ENCODE measurements at places on chromosomes 3 and 15.

DNA sequence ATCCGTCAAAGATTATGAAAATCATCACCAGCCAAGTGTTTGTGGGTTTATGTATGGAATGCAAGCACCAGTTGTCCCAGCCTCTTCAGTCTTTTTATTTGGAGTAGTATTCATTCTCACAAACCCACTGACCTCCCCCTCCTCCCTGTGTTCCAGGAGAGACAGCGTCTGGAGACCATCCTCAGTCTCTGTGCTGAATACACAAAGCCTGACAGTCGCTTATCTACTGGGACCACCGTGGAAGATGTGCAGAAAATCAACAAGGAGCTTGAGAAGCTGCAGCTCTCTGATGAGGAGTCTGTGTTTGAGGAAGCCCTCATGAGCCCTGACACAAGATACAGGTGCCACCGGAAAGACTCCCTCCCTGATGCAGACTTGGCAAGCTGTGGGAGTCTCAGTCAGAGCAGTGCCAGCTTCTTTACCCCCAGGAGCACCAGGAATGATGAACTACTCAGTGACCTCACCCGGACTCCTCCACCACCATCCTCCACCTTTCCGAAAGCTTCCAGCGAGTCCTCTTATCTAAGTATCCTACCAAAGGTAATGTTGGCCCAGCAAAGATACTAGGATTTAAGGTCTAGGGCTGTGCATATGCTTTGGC, 54.2 kb downstream of the PHLDB2 start:
- DNase-seq, result no peak

DNA sequence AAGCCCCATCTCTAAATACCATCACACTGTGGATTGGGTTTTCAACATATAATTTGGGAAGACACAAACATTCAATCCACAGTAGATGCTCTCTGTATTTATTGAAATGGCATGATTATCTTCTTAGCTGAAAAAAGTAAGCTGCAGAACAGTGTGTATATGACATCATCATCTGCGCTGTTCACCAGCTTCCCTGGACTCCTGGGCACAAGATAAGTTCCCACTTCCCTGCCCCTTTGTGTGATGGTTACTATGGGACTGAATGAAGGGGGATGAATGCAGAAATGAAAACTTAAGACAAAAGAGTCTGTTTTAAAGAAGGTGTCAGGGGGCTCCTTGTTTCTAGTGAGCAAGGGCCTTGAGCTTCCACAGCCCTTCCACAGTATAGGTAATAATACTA, 20.0 kb upstream of the GPD1L start:
- no peak for DNase-seq

DNA sequence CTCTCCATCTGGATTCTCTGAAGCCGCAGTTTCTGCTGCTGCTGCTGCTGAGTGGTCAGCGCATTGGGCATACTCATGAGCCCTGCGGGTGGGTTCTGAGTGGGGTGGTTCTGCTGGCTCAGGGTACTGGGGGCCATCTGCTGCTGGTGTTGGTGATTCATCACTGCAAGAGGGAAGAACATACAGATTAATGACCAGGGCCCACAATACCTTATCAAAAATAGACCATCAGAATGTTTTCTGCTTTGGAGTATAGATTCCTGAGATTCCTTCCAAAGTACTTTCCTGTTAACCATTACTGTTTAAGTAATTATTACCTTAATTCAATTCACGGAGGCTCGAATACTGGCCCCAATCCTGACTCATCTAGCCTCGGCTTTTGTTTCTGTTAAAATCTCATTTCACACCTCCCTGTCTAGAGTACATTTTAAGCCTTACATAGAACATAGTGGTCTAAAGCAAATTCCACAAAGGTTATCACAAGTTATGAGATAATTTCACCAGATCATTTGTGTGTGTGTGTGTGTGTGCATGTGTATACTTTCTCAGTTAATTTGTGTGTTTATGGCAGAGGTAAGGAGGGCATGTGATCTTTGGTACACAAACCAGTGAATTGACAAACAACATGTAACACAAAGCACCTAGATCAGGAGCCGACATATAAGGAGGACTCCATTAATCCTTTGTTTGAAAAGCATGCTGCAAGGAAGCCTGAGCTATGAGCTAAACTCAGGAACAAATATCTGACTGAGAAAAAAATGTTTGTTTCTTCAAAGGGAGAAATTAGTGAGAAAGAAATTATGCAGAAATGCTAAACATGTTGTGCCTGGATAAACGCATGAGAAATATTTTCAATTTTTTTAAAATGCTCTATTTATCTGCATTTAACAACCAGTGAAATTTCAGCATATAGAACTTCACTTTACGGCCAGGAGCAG, 68.1 kb downstream of the TM4SF4 start:
- no peak for DNase-seq

GRCh38 chr3:182116386-182116785, 404.7 kb downstream of the SOX2 start:
- no peak for DNase-seq

- no peak for DNase-seq
Measured at GRCh38 chr3:95210878-95211277, 1148.0 kb downstream of the NSUN3 start.

DNA sequence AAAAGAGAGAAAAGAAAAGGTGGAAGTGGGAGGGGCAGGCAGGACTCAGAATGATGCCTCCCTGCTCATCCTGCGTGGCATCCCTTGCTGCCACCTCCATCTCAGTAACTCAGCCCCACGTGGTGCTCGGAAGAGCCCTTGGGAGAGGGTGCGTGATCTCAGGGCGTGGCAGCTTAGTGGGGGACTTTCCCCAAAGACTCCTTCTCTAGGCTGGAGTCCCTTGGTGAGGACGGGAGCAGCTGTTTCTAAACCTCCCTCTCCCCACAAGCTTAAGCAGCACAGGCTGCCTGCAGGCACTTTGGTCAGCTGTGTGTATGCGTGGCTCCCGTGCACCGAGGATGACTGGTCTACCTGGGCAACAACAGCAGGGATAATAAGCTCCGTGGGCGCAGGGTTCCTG, 7.4 kb upstream of the ANPEP start:
- no peak for DNase-seq

DNA sequence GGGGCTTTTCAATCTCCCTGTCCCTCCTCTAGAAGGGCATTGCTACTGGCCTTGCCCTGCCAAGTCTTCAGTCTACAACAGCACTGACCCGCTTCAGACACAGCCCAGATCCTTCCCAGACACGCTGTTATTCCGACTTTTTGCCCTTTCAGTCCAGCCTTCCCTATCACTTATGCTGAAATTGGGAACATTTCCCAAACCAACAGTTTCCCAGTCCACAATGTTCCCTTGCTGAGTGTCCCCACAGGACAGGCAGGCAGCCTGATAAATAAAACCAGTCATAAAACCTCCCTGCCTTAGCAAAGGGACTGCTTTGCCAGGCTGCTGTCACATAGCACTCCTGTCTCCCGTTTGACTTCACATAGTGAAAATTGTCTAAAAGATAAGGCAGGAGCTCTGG, 43.5 kb downstream of the GOLGA6L2 start:
- DNase-seq, result no peak

- DNase-seq, result no peak
Measured at GRCh38 chr3:61625429-61625828, 64.1 kb downstream of the PTPRG start.

GRCh38 chr3:182802413-182803390, 9.4 kb downstream of the ATP11B start:
- DNase-seq, result no peak

- DNase-seq, result no peak
Measured at GRCh38 chr15:46091860-46092450, 457.1 kb downstream of the SQOR start.

GRCh38 chr3:192382861-192383260, 344.5 kb downstream of the FGF12 start:
- no peak for DNase-seq

DNA sequence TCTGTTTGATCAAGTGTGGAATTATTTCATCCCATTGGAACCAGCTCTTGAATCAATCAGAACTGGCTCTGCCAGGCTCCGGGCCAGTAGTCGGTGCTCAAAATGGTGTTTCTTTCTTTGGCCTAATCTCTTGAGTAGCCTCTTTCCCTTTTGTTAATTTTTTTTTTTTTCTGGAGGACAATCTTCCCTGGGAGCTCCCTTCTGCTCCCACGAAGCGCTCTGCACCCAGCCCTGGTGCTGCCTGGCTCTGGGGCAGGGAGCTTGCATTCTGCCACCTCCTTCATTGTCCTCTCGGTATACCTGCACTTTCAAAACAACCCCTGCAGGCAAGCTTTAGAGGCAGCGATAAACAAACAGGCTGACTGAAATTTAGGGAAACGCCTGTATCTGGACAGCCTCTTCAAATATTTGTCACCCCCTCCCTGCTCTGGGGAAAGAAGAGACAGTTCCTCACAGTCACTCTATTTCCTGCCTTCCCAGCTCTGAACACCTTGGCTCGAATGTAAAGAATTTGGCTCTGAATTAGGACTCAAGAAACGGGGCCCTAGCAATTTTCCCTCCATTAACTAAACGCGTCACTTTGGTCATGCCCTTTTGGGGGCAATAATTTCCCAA, 1.1 kb upstream of the THSD4 start:
- no peak for DNase-seq

GRCh38 chr3:57951066-57951882, 56.9 kb upstream of the FLNB start:
- no peak for DNase-seq

GRCh38 chr15:76199106-76200082, 111.9 kb downstream of the ETFA start:
- no peak for DNase-seq

- no peak for DNase-seq
Measured at GRCh38 chr3:182000447-182000846, 288.7 kb downstream of the SOX2 start.

DNA sequence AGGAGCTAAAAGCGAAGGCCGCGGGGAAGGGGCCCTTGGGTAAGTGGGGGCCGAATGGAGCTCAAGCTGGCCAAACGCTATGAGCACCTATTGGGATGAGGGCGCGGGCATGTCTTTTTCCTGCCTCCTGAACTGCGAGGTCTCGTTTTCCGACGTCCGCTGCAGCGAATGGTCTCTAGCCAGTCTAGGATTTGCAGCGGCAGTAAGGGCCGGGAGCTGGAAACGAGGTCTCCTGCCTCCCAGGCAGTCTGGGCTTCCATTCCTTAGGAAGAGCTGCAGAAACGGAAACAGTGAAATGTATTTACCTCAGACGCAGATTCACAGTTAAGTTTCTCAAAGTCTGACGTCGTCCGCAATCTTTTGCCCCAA, 517 bp downstream of the TMA7 start:
- no peak for DNase-seq

DNA sequence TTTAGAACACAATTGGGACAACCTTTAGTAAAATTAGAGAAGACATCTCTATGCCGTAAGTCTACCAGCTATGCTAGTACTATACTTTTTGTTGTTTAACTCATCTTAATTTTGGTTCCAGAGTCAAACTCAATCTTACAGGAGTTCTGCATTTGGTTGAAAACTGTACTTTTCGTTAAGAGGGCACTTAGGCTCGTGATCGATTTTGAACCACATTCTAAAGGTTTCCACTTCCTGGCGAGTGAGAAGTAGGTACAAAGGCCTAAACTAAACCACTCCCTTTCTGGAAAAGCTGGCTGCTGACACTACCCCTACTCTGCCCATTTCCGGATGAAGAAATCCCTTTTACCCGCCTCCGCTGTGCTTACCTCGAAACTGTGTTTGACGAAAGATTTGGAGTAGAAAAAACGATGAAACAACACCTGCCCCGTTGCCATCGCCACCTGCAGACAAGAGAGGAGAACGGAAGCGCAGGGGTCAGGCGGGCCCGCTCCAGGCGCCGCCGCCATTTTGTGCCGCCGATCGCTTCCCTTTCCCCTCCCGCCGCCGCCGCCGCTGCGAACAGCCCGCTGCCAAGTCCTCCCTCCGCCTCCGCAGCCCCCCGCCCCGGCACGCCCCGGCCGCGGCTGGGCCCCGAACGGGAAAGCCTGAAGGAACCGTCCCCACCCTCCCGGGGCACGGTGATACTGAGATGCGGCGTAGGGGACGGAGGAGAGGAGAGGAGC, 748 bp downstream of the CCNL1 start:
- no peak for DNase-seq

DNA sequence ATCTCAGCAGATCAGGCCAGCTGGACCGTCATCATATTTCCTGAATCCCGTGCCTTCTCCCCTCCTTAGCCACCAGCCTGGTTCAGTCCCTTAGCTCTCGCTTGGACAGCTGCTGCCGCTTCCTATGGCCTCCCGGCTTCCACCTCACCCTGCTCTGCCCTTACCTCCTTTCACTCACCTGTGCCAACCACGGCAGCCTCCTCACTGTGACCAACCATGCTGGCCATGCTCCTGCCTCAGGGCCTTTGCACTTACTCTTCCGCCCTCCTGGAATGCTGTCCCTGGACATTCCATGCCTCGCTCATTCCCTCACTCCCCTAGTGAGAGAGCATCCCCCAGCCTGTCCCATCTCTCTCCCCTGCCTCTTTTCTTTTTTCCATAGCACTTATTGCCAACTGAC, 19.2 kb downstream of the GRIP2 start:
- no peak for DNase-seq

DNA sequence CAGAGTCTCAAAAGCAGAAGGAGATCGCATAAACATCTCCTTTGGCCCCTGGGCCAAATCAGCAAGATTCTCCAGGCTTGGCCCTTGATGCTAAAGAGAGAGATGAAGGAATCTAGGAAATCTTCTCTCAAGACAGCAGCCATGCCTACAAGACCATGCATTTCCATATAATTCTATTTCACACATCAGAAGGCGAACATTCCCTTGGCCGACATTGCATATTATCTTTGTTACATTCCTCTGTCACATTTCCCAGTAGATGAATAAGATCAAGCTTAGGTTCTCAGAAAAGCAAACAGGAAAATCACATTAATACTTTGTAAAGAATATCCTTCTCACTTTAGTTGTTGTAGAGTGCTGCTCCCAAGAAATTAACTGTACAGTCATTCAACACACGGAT, 21.3 kb downstream of the GASK1A start:
- DNase-seq, result no peak

DNA sequence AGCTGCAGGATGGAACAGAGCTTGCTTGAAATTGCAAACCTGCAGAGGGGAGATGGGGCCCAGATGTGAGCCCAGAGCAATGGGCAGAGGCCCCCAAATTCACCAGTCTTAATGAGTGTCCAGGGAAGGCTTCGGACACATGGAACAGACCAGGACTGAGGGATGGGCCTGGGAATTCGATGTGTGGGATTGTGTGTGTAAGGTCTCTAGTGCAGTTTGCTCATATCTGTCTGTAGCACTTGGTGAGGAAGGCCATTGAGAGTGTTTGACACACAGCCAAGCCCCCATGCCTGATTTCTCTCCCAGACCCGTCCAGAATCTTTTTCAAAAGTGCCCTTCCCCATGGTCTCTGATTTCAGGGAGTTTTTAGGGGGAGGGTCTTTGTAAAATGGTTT, 17.2 kb downstream of the TEX264 start:
- DNase-seq, result no peak

- no peak for DNase-seq
Measured at GRCh38 chr3:145055375-145056076, 1083.9 kb downstream of the DIPK2A start.

- DNase-seq, result no peak
Measured at GRCh38 chr3:156628836-156629618, 45.4 kb upstream of the TIPARP start.

DNA sequence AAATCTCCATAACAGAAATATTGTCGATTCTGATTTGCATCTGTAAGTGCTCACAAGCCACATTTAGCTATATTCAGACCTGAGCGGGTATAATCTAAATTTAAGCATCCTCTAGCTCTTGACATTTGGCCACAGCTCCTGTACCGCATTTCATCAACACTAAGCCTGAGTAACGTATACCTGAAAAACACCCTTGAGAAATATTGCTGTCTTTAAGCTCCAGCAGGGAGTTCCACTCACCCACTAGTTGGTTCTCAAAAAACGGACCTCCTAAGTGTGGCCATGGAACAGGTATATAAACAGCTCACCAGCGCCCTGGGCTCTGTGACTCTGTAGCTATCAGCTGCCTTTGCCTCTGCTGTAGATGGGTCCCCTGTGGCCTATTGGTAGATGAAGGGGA, 80.7 kb downstream of the ABI3BP start:
- DNase-seq, result no peak
